ENCODE measurements at places on chromosomes 5 and 9.
A peak's percentile ranks its signal among the peaks of the same experiment; 100 is the strongest.

DNA sequence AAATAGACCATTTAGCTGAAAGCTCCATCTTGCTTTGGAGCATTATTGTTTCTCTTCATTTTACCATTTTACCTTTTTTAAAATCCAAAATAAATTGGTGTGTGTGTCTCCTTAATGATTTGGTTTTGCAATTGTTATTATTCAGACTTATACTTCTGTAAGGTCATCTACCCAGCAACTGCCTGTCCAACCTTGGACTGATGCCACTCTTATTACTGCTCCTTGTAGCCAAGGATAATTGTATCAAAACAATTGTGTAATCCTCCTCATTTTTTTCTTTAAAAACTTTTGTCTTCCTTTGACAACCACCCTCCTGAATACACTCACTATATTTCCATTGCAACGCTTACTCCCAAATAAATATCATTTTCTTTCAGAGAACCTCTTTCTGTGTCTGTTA is 30.3 kb upstream of the HMGCR start:
- no peak for DNase-seq

GRCh38 chr9:92986176-92987119 is 39.1 kb downstream of the FGD3 start:
- DNase-seq: peak; percentile 52

DNA sequence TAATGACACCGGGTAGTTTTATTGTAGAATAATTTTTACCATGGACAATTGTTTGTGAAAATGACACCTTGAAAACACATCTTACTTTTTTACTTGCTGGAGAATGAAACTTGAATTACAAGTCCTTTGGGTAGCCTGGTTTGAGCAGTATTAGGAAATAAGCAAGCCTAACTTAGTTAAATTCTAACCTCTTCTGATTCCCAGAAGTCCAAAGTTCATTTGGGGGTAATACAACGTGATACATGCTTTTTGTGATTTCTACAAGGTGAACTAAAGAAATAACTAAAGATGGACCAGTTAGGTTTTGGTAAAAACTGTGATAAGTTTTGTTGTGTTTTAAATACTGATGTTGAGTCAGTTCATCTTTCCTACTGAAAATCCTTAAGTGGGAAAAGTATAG is 135.4 kb upstream of the DMRT1 start:
- DNase-seq: no peak

- DNase-seq: no peak
Observed at GRCh38 chr9:138043411-138044345, 166.1 kb downstream of the CACNA1B start.

All from mesendoderm (in vitro differentiated cells).